ELR (cell line): ENCODE measurements at places on chromosomes 6 and 20.

GRCh38 chr6:132969196-132969595 lies 154.8 kb downstream of the RPS12 start:
- no peak for DNase-seq

- no peak for DNase-seq
Measured at GRCh38 chr6:79111549-79111948, 33.5 kb upstream of the PHIP start.

GRCh38 chr20:2509468-2509781 lies 710 bp upstream of the ZNF343 start:
- DNase-seq = no peak

- peak; percentile 49 for DNase-seq
Measured at GRCh38 chr6:84220809-84221409, 6.5 kb downstream of the CEP162 start.

DNA sequence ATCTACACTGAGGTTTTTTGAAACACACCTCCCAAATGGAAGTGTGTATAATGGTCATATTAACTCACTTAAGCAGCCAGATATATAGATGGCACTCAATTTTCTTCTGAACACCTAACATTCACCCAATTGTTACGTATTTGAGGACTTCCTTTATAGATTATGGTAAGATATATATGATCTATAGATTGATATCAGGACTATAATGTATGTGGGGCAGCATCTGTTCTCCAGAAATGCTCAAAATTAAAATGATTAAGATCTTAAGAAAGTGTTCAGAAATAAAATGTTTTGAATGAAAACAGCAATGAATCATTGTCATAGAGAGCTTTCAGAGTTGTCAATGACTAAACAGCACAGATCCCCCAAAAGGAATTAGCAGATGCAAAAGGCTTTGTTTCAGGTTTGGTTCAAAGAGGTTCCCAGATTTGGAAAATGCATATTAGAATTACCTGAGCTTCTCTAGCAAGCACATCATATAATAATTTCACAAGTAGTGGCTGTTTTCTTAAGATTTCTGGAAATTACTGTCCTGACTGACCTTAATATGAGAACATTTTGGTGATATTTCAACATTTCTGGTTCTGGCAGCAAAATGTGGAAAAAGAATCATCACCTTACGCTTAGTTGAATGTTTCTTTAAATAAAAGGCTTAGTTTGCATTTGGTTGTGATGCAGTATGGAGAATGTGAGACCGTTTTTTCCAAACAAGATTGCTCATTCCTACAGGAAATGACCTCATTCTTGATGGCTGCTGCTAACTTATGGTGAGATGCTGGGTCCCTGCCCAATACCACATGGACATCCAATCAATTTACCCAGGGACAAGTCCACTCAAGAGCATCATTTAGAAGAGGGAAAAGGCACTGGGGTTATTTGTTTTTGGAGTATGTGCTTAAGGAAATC lies 31.5 kb downstream of the TRAF3IP2 start:
- DNase-seq = peak; percentile 94

- peak; percentile 50 for DNase-seq
Measured at GRCh38 chr6:35089935-35090505, 51.1 kb downstream of the TCP11 start.

DNA sequence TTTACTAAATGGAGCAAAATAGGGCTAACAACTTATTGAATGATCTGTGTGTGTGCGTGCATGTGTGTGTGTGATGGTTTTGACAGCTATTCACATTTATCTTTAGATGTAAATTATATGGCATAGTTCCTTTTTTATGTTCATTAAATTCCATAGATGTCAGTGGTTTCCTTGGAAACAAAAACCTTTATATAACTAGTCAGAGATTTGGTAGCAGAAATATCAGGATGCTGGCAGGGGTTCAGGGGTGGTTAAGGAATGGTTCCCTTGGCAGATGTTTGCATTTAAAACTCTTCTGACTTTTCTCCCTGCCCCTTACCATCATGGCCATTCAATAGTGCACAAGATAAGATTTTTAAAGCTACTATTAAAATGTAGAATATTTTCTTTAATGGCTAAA lies 256.6 kb downstream of the PLCB1 start:
- DNase-seq = no peak

DNA sequence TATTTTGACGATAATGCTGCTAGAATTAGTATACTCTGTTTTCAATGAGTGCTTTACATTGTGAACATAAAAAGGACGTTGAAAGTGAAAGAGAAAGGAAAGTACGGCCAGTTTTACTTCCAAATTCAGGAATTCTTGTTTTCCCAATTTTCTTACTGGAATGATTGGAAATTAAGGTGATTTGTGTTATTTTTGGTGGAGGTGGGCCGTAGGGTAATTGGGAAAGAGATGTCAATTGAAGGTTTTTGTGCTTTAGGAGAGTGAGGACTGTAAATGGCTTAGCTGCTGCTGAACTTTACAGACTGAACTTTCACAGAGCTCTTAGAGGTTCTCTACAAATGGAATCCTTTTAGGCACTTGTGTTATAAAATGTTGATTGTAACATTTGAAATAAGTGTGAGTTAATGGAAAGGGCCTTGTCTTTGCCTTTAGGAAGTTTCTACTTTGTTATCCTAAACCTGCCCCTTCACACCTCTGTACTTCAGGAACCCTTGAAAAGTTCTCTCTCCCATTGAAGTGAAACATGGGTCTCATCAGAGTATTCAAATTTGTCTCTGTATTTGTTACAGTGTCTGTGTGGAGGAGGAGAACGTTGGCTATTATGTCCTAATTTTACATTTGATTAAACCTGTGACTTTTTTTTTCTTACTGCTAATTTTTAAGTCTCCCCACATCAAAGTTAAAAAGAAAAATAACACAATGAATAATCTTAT lies 256.4 kb downstream of the ARID1B start:
- peak; percentile 25 for DNase-seq

- DNase-seq = no peak
Measured at GRCh38 chr6:48057601-48058000, 53.4 kb downstream of the PTCHD4 start.

DNA sequence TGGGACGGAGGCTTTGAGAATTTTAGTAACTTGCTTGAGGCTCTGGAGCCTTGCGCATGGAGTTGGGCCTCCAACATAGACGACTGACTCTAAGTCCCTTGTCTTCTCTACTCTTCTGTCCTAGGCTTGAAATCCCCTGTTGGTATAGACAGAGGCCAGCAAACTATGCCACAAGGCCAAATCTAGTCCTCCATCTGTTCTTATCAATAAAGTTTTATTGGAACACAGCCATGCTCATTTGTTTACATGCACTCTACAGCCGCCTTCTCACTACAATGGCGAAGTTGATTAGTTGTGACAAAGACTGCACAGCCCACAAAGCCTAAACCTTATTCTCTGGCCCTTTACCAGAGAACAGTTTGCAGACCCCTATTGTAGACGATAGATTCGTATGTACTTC lies 174.1 kb upstream of the ZFP64 start:
- no peak for DNase-seq

GRCh38 chr6:40922281-40922680 lies 116.7 kb downstream of the UNC5CL start:
- DNase-seq = peak; percentile 12

GRCh38 chr20:61572789-61573188 lies 320.7 kb downstream of the CDH4 start:
- DNase-seq = no peak

DNA sequence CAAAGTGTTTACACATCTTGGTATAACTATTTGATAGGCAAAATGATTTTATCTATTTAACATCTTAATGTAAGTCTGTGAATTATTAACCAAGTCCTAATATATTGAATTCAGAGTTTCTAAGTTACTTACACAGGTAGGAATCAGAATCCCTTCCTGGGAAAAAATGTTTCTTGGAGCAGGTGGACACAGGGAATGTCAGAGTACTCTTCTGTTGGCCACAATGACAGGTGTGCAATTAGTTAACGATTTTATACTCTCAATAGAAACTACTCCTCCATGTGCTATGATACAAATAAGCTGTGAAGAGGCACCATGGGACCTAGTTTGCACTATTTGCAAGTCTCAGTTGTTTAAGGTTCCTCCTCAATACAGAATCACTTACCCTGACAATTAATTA lies 821 bp upstream of the TAAR5 start:
- DNase-seq = no peak

DNA sequence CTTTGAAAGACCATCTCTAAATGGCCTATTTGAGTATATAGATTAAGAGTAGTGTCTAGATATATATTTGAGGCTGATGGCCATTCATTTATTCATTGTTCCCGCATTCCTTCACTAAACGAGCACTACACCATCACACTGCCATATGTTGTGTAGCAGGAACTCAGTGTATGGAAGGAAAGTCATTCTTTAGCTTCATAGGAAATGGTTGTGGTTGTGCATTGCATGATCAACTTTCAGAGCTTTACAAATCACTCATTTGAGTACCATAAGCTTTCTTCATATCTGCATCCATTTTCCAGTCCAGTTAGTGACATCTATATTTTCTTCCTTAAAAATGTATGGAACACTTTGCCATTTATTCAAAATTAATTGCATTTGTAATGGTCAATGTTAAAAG lies 97.9 kb downstream of the ARID1B start:
- DNase-seq = no peak

- no peak for DNase-seq
Measured at GRCh38 chr20:24935140-24935539, 13.9 kb upstream of the CST7 start.

- DNase-seq = peak; percentile 12
Measured at GRCh38 chr6:112288475-112288874, 34.1 kb upstream of the LAMA4 start.

- no peak for DNase-seq
Measured at GRCh38 chr20:53636540-53637097, 43.0 kb upstream of the ZNF217 start.
